ENCODE measurements at places on chromosomes 6 and 20.

GRCh38 chr6:13435477-13436246 lies 51.7 kb downstream of the GFOD1 start:
- no peak for DNase-seq

GRCh38 chr20:50717974-50718761 lies 13.2 kb upstream of the PARD6B start:
- DNase-seq = no peak

DNA sequence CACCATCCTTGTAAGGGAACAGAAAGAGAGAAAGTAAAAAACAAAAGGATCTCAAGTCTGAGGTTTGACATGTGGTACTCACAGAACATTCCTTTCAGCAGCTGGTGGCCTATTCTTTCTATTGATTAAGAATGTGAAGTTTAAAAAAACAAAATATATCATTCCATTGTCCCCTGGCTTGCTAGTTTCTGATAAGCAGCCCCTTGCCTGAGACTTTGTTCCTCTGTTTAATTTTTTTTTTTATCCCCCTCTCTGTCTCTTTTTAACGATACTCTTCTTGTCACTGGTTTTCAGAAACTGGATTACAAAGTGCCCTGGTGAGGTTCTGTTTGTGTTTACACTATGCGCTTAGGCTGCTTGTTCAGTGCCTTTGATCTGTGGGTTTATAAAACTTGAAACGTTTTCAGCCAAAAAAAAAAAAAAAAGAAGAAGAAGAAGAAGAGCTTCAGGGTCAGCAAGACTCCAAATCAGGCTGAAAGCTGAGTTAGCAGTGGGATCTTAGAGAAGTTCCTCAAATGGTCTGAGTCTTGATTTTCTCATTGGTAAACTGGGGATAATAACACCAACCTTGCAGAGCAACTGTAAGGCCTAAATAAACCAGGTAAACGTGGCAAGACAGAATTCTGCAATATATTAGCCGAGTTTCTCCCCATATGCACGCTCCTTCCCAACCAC lies 45.1 kb upstream of the SLC22A23 start:
- no peak for DNase-seq

DNA sequence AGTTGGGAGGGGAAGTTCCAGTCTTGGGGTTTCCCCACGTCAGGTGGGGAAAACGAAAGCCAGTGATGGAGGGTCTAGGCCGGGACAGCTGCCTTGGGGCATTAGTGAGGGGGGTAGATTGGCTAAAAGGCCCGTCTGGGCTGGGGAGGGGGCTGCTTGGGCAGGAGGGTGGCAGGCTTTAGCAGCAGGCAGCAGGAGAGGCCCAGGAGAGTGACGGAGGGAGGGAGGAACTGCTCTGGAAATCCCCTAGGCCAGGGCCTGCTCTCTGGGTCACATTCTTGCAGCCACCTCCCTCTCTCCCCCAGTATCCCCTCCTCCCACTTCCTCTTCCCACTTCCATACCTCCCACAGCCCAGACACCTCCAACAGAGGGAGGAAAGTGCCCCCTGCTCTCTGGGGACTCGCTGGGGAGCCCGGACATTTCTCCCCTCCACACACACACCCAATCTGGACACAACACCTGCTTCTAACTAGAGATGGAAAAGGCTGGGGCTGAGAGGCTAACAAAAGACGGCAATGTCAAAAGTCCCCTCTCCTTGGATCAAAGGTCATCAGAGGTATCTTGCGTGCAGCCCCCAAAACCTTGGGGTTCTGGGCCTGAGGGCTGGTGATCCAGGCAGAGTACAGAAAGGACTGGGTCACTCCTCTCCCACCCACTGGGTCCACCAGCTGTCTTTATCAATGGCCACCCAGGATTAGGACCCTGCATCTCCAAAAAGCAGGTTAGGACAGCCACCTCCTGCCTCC lies 1.8 kb downstream of the NFKBIE start:
- peak; percentile 71 for DNase-seq

DNA sequence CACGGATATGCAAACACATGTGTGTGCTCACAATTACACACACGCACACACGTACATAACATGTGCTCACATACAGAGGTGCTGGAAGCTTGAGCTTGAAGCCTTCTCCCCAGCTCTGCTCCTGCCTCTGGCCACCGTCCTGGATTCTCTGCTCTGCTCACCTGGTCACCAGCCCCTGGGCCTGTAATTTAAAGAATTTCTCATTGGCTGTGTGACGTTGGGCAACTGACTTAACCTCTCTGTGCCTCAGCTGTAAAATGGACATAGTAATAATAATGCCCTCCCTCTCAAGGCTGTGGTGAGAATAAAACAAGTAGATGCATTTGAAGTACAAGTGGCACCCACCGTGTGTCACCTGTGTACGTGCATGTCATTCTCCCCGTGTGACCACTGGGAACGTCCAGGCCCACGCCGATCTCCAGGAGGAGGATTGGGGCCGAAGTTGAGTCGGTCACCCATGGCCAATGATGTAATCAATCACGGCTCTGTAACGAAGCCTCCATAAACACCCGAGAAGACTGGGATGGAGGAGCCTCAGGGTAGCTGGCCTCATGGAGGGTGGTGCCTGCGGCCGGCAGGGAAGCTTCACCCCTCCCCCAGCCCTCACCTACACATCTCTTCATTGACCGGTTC lies 160.9 kb upstream of the AFDN start:
- no peak for DNase-seq

DNA sequence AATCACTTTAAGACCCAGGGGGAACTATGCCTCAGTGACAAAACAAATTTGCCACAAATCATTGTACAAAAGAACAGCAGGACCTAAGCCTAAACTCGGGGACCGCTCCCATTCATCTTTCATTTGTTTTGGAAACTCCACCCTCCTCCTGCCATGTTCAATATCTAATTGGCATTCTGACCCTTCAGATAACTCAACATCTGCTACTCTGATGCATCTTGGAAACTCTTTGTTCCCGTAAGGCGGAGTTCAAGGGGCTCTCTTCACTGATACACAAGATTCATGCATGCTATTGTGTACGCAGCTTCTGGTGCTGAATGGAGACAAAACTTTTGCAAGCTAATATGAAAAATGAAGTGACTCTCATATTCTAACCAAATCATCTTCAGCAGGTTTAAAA lies 187.6 kb downstream of the ZFP64 start:
- no peak for DNase-seq

- DNase-seq = no peak
Observed at GRCh38 chr6:1439349-1439748, 50.0 kb downstream of the FOXF2 start.

DNA sequence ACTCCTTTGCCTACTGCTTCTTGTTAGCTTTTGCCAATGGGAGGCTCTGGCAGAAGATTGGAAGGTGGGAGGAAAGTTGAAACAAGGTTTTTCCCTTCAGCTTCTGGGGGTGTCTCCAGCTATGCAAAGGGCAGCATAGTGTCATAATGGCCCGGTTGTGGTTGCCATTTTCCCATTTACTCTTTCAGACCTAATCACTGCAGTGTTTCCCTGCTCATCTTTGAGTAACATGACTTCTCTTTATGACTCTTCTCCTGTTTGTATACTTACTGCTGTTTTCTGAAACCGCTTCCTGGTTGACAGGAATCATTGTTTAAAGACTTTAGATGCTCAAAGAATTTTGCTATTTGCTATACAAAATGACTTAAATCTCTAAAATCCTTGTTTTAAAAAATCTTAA lies 19.9 kb downstream of the NRN1 start:
- DNase-seq = no peak

GRCh38 chr20:4507288-4507719 lies 214.4 kb upstream of the PRND start:
- peak; percentile 96 for DNase-seq

- no peak for DNase-seq
Observed at GRCh38 chr20:25485872-25486271, 78.4 kb downstream of the GINS1 start.

- DNase-seq = peak; percentile 43
Observed at GRCh38 chr6:7424967-7425807, 35.6 kb downstream of the RIOK1 start.

DNA sequence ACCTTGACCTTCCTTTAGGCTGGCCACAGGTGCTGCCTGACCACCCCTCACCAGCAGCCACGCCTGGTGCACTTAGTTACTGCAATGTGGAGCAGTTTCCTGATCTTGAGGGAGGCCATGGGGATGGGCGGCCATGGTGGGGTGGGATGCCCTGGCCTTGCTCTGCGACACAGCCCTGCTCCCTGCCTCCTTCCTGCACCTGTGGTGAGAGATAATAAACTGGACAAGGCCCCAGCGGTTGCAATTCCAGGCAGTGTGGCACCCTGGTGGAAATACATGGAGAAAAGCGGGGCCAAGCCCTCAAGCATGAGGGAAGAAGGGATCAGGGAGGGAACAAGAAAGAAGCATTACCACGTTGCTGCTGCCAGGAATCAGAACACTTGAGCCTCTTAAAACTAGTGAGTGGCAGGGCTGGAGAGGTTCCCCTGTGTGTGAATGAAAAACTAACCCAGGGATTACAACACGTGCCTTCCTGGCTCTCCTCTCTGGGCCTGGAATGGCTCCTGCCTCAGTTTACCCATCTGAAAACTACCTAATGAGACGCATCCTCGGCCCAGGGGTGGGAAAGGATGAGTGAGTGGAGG lies 213.2 kb downstream of the LY86 start:
- no peak for DNase-seq

- DNase-seq = peak; percentile 21
Observed at GRCh38 chr20:63156221-63156671, 59.7 kb downstream of the YTHDF1 start.

GRCh38 chr6:30520522-30520921 lies 31.2 kb downstream of the HLA-E start:
- no peak for DNase-seq

DNA sequence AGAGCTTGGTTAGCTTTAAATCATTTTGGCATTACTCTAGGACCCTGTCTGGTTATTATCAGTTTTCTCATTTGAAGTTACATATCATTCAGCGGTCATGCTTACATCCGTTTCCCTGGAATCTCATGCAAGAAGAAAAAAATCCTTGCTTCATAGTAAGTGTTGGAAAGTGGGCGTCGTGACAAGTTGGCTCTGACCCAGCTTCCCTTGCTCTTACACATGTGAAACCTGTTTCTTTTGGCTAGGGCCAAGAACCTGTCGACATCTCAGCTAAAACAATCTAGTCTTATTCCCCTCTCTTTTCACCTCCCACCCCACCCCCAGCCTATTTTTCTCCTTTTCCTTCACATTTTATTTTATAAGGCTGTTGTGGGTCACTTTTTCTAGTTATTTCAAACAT lies 45.5 kb downstream of the ANKS1A start:
- DNase-seq = no peak

All from EL (cell line).